PC-9 (cell line): ENCODE measurements at places on chromosomes 12 and 14.

- DNase-seq, result no peak
Measured at GRCh38 chr12:75476071-75476470, 4.5 kb upstream of the GLIPR1 start.

DNA sequence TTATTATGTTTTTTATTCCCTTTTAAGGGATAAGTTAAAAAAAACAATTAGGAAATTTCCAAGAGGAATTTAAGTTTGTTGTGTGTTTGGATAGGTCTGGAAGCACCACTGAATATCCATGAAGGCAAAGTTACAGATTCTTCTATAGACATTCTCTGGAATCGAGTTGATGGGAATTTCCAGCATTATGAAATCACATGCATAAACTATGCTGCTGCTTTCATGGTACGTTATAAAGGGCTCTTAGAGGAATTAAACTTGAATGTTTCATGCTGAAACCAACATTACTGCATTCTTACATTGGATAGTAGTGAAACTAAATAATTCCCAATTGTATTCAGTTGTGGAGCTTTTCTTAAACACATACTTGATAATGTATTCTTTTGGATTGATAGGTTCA lies 21.5 kb upstream of the PTPRQ start:
- no peak for DNase-seq

DNA sequence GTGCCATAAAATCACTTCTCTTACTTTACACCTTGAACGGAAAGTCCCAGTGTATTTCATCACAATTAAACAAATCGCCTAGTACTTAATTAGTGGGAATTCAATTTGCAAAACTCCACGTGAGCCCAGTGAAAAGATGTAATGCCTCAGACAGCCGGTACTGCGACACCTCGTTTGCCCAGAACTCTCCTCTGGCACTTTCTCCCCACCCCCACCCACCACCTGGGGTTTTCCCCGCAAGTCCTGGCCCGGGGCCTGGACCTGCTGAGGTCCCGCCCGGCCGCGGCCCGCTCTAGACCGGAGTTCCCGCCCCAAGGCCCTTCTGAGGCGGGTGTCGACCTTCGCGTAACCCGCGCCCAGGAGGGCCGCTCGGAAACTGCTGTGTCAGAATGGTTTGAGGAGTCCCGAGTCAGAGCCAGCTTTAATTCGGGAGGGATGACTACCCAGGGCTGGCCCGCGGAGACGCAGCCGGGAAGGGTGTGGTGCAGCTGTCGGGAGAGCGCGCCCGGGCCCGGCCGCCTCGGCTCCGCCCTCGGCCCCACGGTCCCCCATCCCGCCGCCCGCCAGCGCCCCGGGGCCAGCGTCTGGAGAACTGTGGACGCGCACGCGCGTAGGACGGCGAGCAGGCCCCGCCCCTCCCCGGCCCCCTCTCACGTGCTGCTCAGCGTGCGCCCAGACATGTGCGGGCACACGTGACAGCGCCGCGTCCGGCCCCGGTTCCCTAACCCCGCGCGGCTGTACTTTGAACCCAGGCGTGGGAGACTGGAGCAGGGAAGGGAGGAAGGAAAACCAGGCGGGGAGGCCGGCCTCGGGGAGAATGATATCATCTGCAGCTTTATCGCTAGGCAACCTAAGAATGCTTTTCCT lies 10.8 kb downstream of the BHLHE41 start:
- DNase-seq, result peak; percentile 92

DNA sequence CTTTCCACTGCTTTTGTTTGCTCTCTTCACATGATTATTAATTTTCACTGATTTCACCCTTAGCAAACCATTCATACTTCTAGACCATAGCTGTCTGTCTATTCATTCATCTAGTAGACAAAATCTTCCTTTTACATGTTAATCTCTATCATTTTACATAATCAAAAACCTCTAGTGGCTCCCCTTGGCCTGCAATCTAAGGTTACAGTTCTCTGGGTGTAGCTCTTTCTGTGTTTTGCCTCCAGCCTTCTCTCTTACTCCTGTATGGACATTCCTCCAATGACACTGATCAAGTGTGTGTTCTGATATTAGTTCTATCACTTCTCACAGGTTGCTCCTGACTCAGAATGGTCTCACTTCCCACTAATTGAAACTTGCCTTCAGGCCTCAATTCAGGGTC lies 56.4 kb downstream of the PRKCH start:
- no peak for DNase-seq

DNA sequence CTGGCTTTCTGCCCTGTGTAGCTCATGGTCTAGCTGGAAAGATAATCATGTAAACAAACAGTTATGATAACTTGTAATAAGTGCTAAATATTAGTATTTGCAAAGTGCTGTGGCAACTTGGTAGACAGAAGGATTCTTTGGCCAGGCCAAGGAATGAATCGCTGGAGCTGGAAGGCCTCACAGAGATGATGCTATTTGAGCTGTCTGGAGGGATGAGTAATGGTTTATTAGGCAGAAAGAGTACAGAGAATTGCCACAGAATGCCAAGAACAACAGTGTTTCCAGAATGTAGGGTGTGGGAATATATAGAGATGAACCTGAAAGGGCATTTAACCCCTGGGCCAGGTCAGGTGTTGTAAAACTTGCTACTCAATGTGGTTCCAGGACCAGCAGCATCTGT lies 27.6 kb downstream of the OTX2 start:
- DNase-seq, result no peak

- no peak for DNase-seq
Measured at GRCh38 chr12:66379616-66380015, 77.3 kb downstream of the HELB start.

- DNase-seq, result no peak
Measured at GRCh38 chr12:32309811-32310736, 89.3 kb upstream of the FGD4 start.

DNA sequence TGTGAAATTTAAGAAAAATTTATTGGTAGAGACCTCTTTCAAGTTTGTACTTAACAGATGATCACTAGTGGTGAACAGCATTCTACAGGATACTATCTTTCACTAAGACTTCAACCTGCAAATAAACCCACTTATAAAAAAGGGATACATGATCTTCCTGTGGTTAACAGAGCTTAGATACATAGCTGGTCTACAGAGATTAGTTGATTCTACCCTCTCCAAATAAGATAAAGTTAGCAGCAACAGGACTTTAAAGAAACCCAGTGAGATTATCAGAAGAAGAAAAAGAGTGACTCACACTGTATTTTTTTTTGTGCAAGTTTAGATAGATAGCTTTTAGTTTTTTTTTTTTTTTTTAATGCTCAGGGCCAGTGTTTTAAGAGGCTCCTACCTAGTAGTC lies 34.5 kb downstream of the USP44 start:
- no peak for DNase-seq

GRCh38 chr12:101713059-101713682 lies 15.7 kb downstream of the CHPT1 start:
- no peak for DNase-seq

GRCh38 chr14:92004062-92004461 lies 35.8 kb downstream of the TRIP11 start:
- DNase-seq, result no peak

GRCh38 chr14:37453985-37454384 lies 141.1 kb downstream of the FOXA1 start:
- DNase-seq, result no peak

DNA sequence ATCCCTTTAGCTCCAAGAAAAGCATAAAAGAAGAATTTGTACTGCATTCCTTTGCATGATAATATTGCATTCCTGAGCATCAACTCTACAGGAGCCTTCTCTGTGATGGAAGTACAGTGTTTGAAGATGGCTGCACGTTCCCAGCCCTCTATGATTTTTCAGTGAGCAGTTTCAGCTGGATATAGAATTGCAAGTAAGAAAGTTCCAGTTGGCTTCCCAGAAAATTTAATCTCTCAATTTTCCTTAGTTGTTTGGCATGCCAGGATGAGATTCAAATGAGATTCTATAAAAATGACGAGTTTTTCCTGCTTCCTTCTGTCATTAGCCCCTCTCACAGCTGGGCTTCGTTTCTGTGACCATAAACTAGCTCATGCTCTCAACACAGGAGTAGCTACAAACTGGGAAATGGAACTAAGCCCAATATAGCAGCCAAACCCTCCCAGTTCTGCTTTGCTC lies 109.9 kb downstream of the TTC8 start:
- no peak for DNase-seq

DNA sequence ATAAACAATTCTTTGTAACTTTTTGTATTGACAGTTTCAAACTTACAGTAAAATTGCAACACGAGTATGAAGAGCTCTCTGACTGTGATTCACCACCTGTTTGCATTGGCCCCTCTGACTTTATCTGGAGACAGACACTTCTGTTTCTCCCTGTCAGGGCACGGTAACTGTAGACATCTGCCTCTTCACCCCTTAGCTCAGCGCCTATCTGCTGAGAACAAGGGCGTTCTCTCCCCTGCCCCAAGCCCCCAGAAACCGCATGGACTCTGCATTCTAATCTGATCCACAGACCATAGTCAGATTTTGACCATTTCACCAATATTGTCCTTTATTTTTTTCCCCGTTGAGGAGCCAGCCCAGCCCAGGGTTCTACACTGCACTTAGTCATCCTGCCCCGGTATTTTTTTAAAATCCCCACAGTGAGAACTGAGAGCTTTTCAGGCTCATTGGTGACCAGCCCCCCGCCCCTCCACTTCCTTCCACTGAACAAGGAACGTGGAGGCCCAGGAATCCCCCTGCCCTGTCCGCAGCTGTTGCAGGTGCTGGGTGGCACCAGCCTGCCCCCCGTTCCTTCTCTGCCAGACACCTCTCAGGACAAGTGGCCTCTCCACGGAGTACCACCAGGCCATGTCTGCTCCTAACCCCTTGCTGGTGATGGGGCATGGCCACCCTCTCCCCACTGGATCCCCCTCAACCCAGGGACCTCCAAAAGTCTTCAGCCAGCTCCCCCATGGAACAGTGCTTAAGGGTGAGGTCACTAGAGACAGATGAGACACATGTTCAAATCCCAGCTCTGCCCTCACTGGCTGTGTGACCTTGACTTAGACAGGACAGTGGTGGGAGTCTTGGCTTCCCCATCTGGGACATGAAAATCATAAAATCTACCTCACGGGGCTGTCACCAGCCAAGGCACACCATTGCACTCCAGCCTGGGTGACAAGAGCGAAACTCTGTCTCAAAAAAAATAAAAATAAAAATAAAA lies 11.2 kb downstream of the RHOF start:
- DNase-seq, result no peak

- DNase-seq, result no peak
Measured at GRCh38 chr12:26791301-26791791, 41.6 kb downstream of the ITPR2 start.

DNA sequence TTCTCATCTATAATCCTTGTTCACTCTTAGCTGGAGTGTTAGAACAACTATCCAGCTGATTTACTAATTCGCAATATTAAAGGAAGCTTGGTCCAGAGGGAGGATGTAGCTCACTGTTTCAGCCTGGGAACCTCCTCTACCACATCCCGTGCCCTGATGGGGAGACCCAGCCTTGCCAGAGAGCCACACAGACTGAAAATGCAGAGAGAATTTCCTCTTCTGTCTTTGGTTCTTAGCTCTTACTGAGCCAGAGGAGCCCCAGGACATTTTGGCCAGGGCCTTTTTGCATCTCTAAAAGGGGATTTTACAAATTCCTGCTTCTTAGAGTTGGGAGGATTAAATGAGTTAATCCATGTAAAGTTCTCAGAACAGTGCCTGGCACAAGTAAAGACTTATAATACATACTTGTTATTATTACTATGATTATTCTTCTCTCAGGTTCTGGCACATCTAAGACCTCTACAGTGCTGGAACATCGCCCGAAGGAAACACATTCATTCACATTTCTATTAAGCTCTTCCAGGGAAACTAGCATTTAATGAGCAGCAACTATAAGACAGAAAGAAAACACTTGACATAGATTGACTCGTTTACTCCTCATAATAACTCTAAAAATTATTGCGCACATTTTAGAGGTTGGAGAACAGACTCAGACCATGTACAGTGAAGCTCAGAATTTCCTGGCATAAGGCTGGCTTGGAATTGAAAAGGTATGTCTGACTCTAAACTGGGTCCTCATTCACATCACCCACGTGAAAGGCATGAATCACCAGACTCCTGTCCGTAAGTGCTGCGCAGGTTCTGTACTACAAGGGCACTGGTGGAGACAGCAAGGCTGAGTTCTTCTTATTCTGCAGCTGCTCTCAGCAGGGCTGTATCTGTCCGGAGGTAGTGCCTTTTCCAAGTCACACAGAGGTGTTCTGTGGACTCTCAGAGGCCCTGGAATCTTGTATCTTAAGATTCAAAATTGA lies 27.8 kb upstream of the AEBP2 start:
- no peak for DNase-seq

- DNase-seq, result peak; percentile 78
Measured at GRCh38 chr12:108832730-108833354, 24.5 kb downstream of the SSH1 start.

- no peak for DNase-seq
Measured at GRCh38 chr12:7169951-7170350, 19.5 kb upstream of the PEX5 start.

- peak; percentile 70 for DNase-seq
Measured at GRCh38 chr12:12979731-12980259, 20.3 kb downstream of the HEBP1 start.

DNA sequence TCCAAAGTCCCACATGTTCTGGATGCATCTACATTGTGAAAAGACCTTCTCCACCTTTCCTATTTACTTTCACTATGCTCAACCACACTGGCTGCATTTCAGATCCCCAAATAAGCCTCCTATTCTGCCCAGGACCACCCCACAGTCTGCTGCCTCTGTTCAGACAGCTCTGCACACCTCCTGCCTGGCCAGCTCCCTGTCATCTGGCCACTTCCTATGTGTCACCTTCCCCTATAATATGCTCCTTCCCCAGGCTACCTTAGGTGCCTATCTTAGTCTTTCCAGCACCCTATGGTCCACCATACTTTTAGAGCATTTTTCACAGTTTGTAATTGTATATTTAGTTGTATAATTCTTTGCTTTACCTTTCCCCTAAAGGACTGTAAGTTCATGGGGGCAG lies 50.5 kb downstream of the IFNG start:
- no peak for DNase-seq

GRCh38 chr14:64845878-64846277 lies 33.8 kb downstream of the SPTB start:
- peak; percentile 73 for DNase-seq

GRCh38 chr12:107318556-107318805 lies 225.1 kb upstream of the CRY1 start:
- no peak for DNase-seq

DNA sequence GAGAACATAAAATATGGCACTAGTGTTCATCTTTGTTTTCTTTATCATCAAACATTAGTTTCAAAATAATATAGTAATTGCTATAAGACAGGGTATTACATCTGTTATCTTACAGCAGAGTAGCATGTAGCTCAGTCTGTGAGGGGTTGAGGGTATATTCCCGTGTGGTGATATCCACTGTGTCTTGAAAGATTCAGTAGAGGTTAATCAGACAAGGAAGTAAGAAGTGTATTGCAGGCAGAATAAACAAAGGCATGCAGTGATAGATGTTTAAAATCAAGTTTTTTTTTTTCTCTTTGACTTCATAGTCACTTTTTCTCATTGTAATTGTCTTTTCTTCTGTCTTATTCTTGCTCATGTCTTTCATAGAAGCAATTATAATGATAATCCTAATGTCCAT lies 48.3 kb downstream of the METTL25 start:
- no peak for DNase-seq

- no peak for DNase-seq
Measured at GRCh38 chr14:102870994-102871831, 51.2 kb upstream of the AMN start.

- DNase-seq, result no peak
Measured at GRCh38 chr14:29446971-29447370, 480.7 kb downstream of the PRKD1 start.

GRCh38 chr14:102878174-102878969 lies 44.1 kb upstream of the AMN start:
- DNase-seq, result peak; percentile 24

GRCh38 chr14:38366374-38366773 lies 110.5 kb upstream of the CLEC14A start:
- DNase-seq, result no peak

GRCh38 chr12:102954134-102954533 lies 3.3 kb upstream of the ASCL1 start:
- no peak for DNase-seq
